NCI-H345 (cell line): ENCODE measurements at places on chromosomes 7 and 10.

DNA sequence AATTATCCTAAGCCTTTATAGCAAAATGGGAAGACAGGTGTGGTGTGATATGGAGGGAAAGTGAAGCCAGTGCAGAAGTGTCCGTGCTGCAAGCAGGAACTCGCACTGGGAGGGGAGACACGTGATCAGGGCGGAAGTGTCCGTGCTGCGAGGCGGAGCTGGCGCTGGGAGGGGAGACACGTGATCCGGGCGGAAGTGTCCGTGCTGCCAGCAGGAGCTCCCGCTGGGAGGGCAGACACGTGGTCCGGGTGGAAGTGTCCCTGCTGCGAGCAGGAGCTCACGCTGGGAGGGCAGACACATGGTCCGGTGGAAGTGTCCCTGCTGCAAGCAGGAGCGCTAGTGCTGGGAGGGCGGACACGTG, 40.5 kb upstream of the PRKAR1B start:
- peak; percentile 16 for DNase-seq

DNA sequence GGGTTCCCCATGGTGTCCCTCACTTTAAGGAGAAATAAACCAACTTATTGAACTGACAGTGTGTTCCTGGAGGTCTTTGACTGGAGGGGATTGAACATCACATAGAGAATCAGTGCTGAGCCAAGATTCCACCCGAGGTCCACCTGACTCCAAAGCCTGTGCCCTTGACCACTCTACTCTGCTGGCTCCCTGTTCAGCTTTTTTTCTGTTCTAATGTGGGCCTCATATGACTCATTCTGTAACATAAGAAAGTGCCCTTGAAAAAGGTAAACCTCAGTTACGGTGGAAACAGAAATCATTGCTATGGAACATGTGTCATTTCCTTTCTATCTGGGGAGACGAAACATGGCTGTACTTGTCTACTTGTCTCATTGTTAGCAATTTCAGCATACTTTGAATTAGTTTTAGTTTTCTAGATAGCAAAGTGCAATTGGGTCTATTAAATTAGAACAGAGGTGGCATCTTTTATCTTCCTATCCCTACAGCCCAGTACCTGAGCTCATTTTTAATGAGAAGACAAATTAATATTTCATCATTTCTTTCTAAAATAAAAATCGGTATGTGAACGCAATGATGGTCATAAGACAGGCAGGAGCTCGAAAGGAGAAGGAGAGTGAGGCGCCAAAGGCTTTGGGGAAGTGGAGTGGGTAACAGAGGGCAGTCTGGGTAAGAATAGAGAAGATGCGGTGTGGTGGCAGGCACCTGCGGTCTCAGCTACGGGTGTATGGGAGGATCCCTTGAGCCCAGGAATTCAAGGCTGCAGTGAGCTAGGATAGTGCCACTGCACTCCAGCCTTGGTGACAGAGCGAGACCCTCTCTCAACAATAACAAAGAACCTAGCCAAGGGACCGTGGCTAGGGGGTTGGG, 1.5 kb downstream of the GSDME start:
- no peak for DNase-seq

DNA sequence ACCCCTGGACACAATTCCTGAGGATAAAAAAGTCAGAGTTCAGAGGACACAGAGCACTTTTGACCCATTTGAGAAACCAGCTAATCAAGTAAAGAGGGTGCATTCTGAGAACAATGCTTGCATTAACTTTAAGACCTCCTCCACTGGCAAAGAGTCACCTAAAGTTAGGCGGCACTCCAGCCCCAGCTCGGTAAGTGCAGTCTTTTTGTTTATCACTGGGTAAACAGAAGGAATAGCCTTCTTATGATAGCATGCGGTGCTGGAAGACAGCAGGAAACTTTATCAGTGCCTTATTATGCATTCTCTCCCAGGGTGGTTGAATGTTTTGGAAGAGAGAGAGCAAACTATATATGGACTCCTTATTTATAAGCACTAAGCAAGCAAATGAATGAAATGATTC, 130.5 kb downstream of the CDK14 start:
- peak; percentile 32 for DNase-seq

DNA sequence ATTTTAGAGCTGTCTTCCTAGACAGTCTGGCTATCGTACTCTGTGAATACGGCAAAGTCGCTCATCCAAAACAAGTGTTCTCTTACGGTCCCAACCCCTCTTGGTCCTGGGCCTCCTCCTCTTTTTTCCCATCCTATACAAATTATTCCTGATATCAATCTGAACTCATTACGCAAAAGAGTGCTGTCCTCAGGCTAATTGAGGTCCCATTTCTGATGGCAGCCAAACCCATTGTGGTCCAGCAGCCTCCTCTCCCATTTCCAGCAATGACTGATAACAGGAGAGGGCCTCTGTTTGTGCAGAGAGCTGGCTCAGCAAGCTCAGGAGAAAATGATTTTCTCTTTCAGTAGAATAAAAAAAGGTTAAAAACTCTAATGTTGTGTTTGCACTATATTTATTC, 203.4 kb upstream of the GHITM start:
- DNase-seq, result no peak

DNA sequence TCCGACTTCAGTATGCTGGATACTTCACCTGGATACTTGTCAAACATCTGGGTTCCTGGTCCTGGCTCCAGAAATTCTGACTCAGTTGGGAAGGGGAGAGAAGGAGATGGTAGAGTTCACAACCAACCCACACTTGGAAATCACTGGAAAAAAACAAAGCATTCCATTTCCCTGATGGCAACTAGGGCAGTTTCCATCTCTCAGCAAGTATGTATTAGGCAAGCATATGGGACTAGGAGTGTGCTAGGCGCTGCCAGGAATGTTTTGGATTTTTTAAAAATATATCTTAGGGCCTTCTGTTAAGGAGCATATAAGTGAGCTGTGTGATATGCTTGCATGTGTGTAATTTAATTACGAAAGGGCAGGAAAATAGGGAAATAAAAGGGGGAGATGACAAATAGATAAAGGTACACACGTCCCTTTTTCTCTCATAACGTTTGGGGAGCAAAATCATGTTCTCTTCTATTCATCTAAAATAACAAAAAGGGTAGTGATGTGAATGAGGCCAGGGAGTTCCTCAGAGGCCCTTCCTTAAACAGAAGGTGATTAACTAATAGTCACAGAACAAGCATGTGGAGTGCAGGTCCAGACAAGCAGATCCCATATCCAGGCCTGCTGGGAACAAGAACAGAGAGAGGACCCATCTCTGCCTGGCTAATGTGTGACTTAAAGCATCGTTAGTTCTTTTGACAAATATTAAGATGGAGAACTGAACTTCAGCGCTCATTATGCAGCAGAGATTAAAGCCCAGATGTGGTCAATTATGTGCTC, 64.5 kb upstream of the NFE2L3 start:
- no peak for DNase-seq

GRCh38 chr10:69865450-69865849, 63.7 kb downstream of the COL13A1 start:
- DNase-seq, result no peak

- no peak for DNase-seq
Observed at GRCh38 chr7:96992192-96993005, 13.0 kb upstream of the DLX6 start.

- DNase-seq, result peak; percentile 67
Observed at GRCh38 chr7:39594988-39595620, 28.3 kb upstream of the RALA start.
